ENCODE measurements at places on chromosomes 11 and 22.
A peak's percentile ranks its signal among the peaks of the same experiment; 100 is the strongest.

DNA sequence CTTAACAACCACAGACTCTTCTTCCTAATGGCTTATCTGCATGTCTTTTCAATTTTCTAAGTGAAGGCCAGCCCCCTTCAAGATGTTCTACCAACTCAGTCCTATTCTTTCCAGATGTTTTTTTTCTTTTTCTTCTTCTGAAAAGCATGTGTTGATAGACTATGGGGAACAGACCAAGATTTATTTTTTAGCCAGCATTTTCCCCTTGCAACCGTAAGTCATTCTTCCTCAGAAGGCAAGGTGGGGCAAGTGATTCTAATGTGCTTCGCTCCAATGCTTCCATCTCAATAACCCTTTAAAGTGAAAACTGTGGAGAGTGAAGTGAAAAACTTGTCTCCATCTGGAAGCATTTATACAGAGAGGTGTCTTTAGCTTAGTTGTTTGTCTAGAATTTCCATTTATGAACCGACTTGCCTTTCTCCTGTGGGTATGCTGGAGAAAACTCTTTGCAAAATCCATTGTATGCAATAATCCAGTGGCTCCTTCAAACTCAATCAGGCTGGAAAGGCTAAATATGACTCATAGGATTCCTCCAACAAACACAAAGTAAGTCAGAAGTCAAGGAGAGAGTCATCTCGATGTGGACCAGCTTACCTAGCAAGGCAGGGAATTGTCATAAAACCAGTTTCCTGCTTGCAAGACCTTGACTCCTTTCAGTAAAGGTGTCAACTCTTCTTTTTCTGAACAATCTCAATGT is 83.7 kb downstream of the MAML2 start:
- H3K27me3 ChIP-seq: no peaks in the 10 kb centered on the region
- peak overlapping the region; percentile 79 for H3K27ac ChIP-seq
- no peak for DNase-seq
- H3K4me1 ChIP-seq: peaks cover 77% of the 10 kb centered on the region

DNA sequence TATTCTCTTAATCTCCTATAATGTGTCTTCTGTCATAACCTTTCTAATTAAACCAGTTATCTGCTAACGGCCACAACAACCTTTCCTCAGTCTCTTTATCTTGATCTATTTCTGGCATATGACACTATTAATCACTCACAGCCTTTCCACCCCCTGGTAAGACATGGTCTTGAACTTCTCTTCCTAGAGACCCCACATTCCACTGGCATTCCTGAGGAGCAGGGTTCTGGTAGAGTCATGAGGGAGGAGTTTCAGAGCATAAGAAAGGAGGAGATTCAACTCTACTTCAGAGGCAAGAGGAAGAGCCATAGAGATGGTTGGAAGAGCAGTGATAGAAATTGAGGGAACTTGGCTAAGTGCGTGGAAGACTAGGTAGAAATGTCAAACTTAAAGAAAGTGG is 325.6 kb downstream of the BLID start:
- no peak overlapping the region for H3K4me3 ChIP-seq
- H3K27me3 ChIP-seq: no peaks in the 10 kb centered on the region
- H3K4me1 ChIP-seq: no peaks in the 10 kb centered on the region
- H3K36me3 ChIP-seq: no peaks in the 10 kb centered on the region
- H3K27ac ChIP-seq: no peak overlapping the region

GRCh38 chr11:42013656-42014201 is 554.3 kb upstream of the LRRC4C start:
- H3K27me3 ChIP-seq: no peaks in the 10 kb centered on the region
- no peak overlapping the region for H3K4me3 ChIP-seq
- no peak overlapping the region for H3K27ac ChIP-seq
- no peaks in the 10 kb centered on the region for H3K4me1 ChIP-seq

GRCh38 chr11:22203281-22203680 is 10.4 kb downstream of the ANO5 start:
- no peaks in the 10 kb centered on the region for H3K36me3 ChIP-seq
- no peaks in the 10 kb centered on the region for H3K4me1 ChIP-seq
- H3K4me3 ChIP-seq: no peak overlapping the region
- H3K27ac ChIP-seq: no peak overlapping the region

DNA sequence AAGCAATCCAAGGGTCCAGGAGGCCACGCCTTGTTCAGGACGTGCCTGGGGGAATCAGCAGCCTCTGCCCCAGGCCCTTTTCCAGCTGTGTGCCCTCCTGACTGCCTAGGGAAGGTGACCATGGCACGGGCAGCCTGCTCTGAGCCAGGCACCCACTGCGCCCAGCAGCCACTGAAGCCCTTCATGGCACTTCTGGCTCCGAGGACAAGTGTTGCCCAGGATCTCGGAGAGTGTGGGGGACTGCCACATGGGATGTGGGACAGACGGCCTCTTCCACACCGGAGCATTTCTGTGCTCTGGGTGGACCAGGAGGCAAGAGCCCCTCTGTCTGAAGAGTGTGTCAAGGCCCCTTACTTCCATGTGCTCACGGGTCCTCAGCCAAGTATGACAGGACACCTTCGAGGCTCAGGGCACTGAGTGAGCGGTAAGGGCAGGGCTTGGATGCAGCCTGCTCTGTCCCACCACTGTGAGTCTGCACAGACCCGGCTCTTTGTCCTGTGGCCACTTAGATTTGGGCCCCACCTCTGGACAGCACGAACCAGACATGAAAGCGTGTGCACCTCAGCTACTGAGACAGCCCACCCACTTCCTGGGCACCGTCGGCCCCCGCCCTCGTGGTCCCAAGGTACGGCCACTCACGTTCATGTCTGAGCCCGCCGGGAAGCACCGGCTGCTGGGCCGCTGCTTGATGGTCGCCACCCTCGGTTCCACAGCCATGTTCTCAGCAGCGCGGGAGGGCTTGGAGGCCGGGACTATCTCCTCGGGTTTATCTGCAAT is 93.6 kb downstream of the CTTN start:
- H3K27ac ChIP-seq: no peak overlapping the region
- no peak overlapping the region for H3K4me3 ChIP-seq
- no peak for DNase-seq

GRCh38 chr22:50376085-50376651 is 33.0 kb downstream of the PPP6R2 start:
- DNase-seq: peak; percentile 65
- peaks cover 45% of the 10 kb centered on the region for H3K36me3 ChIP-seq
- no peak overlapping the region for H3K4me3 ChIP-seq
- H3K27me3 ChIP-seq: no peaks in the 10 kb centered on the region
- H3K27ac ChIP-seq: peak overlapping the region; percentile 66
- H3K4me1 ChIP-seq: peaks cover 19% of the 10 kb centered on the region

DNA sequence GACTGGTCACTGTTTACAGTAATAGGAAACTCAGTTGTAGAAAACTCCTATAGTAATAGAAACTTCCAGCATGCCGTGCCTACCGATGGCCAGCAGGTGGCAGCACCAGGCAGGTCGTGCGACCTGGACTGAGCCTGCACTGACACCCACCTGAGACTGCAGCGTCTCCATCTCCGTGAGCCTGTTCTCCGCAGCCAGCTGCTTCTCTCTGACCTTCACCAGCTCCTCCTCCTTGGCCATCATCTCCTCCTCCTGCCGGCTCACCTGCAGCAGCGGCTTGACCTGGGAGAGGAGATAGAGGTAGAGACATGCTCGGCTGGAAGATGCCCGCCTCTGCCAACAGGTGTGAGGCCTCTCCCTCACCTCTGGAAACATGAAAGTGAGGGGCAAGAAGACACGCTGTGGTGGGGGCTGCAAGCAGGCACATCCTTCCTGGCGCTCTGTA is 48.5 kb downstream of the APOL1 start:
- H3K27ac ChIP-seq: peak overlapping the region; percentile 34
- peaks cover 76% of the 10 kb centered on the region for H3K36me3 ChIP-seq
- no peaks in the 10 kb centered on the region for H3K27me3 ChIP-seq
- H3K4me3 ChIP-seq: no peak overlapping the region
- peak; percentile 94 for DNase-seq

GRCh38 chr22:25482091-25482760 is 82.2 kb upstream of the GRK3 start:
- no peak overlapping the region for H3K4me3 ChIP-seq
- peaks cover 43% of the 10 kb centered on the region for H3K4me1 ChIP-seq
- no peak overlapping the region for H3K27ac ChIP-seq

DNA sequence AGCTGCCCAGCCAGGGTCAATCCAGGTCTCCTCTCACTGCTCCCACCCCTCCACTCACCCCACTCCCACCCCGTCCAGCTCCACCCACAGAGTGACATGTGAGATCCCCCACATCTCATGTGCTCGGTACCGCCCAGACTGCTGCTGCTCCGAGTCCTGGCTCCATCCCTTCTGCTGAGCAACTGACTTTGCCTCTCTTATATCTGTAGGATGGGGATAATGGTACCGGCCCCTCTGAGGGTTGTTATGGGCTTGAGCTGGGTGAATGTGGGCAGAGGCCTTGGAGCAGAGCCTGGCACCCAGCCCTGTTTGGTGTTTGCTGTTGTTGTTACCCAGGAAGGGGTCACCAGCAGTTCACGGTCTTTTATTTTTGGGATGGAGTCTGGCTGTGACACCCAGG is 77.0 kb downstream of the ST3GAL4 start:
- no peak overlapping the region for H3K4me3 ChIP-seq
- no peak overlapping the region for H3K27ac ChIP-seq
- no peaks in the 10 kb centered on the region for H3K4me1 ChIP-seq
- H3K36me3 ChIP-seq: no peaks in the 10 kb centered on the region
- H3K27me3 ChIP-seq: no peaks in the 10 kb centered on the region

DNA sequence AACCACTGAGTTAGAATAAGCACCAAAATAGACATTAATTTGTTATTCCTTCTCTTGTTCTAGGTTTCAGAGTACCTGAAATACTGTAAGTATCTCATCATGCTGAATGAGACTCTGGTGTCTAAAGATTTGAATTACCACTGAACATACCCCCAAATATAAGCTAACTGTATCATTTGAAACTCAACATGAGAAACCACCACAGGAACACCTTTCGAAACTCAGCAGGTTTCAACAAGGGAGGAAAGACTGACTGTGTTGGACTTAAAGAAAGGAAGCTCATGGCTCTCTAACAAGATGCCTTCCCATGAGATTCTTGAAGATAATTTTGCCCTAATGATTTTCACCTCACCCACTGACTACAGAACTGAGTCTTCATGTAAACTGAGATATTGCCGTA is 37.0 kb downstream of the PRCP start:
- H3K36me3 ChIP-seq: no peaks in the 10 kb centered on the region
- no peak overlapping the region for H3K4me3 ChIP-seq
- peaks cover 6% of the 10 kb centered on the region for H3K4me1 ChIP-seq
- peaks cover 7% of the 10 kb centered on the region for H3K27me3 ChIP-seq
- no peak for DNase-seq

DNA sequence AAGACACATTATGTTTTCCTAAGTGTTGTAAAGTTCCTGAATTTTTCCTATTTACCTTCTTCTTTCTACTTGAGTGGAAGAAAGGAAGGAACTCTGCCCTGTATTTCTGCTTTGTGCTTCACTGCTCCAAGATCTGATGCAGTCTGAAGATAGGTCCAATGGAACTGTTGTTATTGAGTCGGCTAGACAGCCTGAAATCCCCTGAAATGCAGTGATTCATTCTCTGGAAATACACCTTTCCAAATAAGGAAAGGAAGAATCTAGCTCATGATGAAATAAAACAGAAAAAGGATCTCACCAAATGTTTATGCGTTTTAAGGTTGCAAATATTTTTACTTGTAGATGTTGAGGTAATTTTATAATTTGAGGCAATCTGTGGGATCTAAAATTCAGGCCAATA is 322.8 kb downstream of the GUCY1A2 start:
- H3K36me3 ChIP-seq: no peaks in the 10 kb centered on the region
- no peaks in the 10 kb centered on the region for H3K4me1 ChIP-seq
- H3K4me3 ChIP-seq: no peak overlapping the region
- no peaks in the 10 kb centered on the region for H3K27me3 ChIP-seq
- no peak for DNase-seq

GRCh38 chr11:18578975-18579598 is 9.4 kb downstream of the UEVLD start:
- DNase-seq: peak; percentile 77
- no peaks in the 10 kb centered on the region for H3K27me3 ChIP-seq
- peak overlapping the region; percentile 69 for H3K27ac ChIP-seq
- peaks cover 27% of the 10 kb centered on the region for H3K4me1 ChIP-seq

- H3K27ac ChIP-seq: no peak overlapping the region
- no peaks in the 10 kb centered on the region for H3K36me3 ChIP-seq
- H3K4me3 ChIP-seq: no peak overlapping the region
Measured at GRCh38 chr11:125468025-125468424, 28.0 kb downstream of the FEZ1 start.

DNA sequence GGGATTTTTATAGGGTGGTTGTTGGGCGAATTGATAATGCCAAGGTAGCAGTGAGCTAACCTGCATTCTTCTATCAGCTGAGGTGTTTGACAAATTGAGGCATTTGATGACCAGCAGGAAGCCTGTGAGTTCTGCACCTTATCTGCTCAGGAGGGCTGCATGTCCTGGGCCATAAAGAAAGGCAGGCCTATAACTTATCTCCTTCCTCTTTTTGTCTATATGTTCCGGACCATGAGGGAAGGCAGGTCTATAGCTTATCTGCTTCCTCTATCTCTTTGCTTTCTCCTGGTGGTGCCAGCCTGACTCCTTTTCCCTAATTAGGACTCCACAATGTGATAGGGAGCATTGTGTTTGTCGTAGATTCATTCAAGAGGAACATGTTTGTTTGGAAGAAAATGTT is 8.6 kb upstream of the JAM3 start:
- H3K4me3 ChIP-seq: no peak overlapping the region
- peaks cover 27% of the 10 kb centered on the region for H3K4me1 ChIP-seq
- peaks cover 10% of the 10 kb centered on the region for H3K27me3 ChIP-seq
- no peak for DNase-seq

DNA sequence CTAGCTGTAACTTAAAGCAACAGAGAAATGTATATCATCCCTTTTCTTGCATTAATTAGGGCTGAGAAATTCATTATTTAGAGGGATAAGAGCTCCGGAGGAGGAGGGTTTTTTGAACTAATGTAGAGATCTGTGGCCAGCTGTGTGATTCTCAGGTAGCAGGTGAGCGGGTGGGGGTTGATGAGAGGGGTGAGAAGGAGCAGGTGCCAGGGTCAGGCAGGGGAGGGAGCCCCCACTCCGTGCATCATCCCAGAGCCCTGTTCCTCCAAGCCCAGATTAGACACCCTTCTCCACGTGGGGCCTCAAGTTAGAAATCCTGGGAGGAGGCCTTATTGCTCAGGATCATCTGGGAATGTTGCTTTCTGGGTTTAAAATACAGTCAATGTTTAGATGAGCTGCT is 24.9 kb downstream of the ZBTB16 start:
- DNase-seq: no peak
- H3K27ac ChIP-seq: no peak overlapping the region
- H3K27me3 ChIP-seq: peaks cover 23% of the 10 kb centered on the region
- H3K4me1 ChIP-seq: peaks cover 40% of the 10 kb centered on the region
- no peak overlapping the region for H3K4me3 ChIP-seq
- peaks cover 3% of the 10 kb centered on the region for H3K36me3 ChIP-seq

GRCh38 chr11:6538945-6539344 is 41.9 kb downstream of the DNHD1 start:
- H3K4me1 ChIP-seq: peaks cover 14% of the 10 kb centered on the region
- DNase-seq: peak; percentile 46
- peaks cover 8% of the 10 kb centered on the region for H3K36me3 ChIP-seq
- H3K27me3 ChIP-seq: no peaks in the 10 kb centered on the region
- no peak overlapping the region for H3K4me3 ChIP-seq
- no peak overlapping the region for H3K27ac ChIP-seq

- no peak overlapping the region for H3K27ac ChIP-seq
- peaks cover 36% of the 10 kb centered on the region for H3K36me3 ChIP-seq
- no peak for DNase-seq
- H3K4me3 ChIP-seq: no peak overlapping the region
- peaks cover 2% of the 10 kb centered on the region for H3K4me1 ChIP-seq
Measured at GRCh38 chr11:108694846-108695245, 30.0 kb downstream of the DDX10 start.

All from activated CD4-positive, alpha-beta T cell treated with anti-CD3 and anti-CD28 coated beads, Interleukin-2, amount 10 ng/mL, durations not matched to agents 24 days and 14 days (primary cell).